Hippocampal formation (tissue), 2 donors: ENCODE measurements at places on chromosomes 1 and 21.

DNA sequence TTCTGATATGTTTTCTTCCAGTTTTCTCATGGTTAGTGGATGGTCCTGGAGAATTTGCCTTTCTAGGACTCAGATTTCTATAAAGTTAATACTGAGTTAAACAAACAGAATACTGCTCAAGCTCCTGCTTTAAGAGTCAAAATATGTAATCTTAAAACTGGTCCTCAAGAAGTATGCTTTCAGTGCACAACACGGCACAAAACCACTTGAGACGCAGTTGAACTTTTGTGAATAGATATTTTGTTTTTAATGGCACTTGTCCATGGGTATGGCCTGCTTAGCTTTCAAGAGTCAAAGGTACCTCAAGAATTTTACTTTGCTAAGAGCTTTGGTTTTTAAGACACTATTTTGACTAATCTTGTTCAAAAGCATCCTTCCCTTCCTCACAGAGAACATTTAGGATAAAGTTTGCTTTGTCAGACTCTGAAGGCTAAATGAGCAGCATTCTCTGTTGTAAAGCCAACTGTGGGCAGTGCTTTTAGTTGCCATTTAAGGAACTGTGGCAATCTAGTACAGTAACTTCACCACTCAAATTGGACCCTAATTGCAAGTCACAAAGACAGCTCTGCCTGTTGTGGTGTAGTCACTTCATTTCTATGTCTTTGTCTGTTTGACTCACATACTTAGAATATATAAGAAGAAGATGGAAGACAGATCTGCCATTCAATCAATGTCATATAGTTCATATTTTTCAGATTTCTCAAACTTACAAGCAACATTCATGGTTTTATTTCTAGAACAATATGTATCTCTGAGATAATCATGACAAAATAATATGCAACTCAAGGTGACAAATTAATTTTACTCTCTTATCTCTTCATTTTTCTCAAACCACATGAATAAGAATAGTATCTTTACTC lies 28.8 kb downstream of the SAMD13 start:
- DNase-seq, result no peak

DNA sequence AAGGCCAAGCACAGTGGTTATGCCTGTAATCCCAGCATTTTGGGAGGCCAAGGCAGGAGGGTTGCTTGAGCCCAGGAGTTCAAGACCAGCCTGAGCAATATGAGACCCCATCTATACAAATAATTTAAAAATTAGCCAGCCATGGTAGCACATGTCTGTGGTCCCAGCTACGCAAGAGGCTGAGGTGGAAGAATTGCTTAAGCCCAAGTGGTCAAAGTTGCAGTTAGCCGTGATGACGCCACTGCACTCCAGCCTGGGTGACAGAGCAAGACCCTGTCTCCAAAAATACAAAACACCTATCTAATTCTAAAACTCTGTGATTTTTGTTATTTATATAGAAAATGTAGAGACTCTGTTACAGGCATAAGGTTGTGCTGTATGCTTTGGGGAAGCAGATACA lies 44.2 kb upstream of the ZYG11A start:
- no peak for DNase-seq

- DNase-seq, result peak; percentile 95
Observed at GRCh38 chr21:24045775-24046215, 1561.5 kb downstream of the MRPL39 start.

DNA sequence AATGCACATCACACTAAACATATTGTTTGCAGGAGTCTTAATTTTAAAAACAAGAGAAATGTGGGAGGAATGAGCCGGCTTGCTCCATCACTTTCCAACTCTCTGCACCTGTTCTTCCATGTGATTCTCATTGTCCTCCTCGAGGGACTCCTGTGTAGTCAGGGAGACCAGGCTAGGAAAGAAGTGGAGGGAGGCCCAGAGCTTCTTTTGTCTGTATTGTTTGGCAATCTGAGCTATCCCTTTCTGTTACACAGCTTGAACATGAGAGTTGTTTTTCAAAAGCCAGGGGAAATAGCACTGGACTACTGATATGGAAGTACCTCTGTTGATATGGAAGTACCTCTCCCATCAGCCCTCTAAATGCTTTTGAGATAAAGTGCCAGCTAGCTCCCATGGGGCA lies 18.8 kb upstream of the LRRC8D start:
- no peak for DNase-seq

- no peak for DNase-seq
Observed at GRCh38 chr1:221157026-221157761, 278.0 kb downstream of the HLX start.

GRCh38 chr1:201968202-201968925 lies 13.1 kb downstream of the TIMM17A start:
- DNase-seq, result no peak

DNA sequence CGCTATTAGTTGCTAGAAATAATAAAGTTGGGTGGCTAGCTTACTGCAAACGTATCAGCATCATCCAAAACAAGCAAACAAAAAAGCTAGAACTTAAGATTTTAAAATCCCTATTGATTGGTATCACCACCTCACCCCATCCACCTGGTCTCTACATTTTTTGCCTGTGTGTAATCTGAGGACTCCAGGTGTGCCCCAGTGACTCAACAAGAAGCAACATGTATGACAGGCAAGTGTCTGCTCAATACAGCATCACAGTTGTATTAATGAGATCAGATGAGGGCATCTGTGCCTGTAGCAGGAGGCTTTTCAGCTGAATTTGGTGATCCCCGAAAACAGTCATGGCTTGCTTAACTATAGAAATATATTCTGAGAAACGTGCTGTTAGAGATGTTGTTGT lies 14.6 kb upstream of the PAPPA2 start:
- DNase-seq, result no peak

GRCh38 chr1:30807318-30808066 lies 49.9 kb upstream of the LAPTM5 start:
- DNase-seq, result no peak

DNA sequence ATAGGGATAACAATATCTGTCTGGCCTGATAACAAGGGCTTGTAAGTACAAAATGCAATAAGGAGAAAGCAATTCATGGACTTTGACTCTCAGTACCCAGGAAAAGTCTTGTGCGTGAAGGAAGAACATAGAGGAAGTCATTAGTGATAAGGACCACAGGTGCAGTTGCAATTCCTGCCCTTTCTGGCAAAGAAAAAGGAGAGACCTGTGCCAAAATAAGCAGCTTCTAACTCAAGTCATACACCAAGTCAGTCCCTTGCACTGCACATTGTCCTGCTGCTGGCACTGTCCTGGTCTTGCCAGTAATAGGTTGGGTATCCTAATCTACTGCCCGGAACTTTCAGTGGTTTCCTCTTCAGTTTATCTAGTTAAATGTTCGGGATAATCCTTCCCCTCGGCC lies 14.8 kb upstream of the SOD1 start:
- DNase-seq, result no peak

GRCh38 chr1:171296897-171297296 lies 17.1 kb upstream of the FMO4 start:
- no peak for DNase-seq

GRCh38 chr1:231935856-231936255 lies 309.3 kb downstream of the DISC1 start:
- DNase-seq, result no peak

DNA sequence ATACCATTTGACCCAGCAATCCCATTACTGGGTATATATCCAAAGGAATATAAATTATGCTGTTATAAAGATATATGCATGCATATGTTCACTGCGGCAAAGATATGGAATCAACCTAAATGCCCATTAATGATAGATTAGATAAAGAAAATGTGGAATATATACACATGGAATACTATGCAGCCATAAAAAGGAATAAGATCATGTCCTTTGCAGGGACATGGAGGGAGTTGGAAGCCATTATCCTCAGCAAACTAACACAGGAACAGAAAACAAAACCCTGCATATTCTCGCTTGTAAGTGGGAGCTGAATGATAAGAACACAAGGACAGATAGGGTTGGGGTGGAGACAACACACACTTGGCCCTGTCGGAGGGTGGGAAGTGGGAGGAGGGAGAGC lies 19.8 kb upstream of the REG4 start:
- DNase-seq, result no peak

- DNase-seq, result no peak
Observed at GRCh38 chr1:232909752-232910151, 40.7 kb upstream of the NTPCR start.

GRCh38 chr1:201713086-201713810 lies 115.7 kb upstream of the IPO9 start:
- peak; percentile 78 for DNase-seq

- DNase-seq, result peak; percentile 46
Observed at GRCh38 chr1:27284425-27285273, 37.3 kb upstream of the TMEM222 start.

GRCh38 chr21:16587141-16587581 lies 857.4 kb downstream of the USP25 start:
- peak; percentile 59 for DNase-seq

DNA sequence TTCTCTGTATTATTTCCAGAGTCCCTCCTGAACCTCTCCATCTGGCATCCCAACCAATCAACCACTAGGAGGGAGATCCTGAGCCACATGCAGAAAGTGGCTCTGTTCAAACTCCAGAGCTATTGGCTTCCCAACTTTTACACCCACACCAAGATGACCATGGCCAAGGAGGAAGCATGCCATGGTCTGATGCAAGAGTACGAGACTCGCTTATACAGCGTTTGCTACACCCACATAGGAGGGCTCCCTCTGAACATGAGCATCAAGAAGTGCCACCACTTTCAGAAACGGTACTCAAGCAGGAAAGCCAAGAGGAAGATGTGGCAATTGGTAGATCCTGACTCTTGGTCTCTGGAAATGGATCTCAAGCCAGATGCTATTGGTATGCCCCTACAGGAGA lies 23.6 kb downstream of the RGSL1 start:
- no peak for DNase-seq

GRCh38 chr1:87329051-87329525 lies 408 bp downstream of the LMO4 start:
- peak; percentile 45 for DNase-seq

DNA sequence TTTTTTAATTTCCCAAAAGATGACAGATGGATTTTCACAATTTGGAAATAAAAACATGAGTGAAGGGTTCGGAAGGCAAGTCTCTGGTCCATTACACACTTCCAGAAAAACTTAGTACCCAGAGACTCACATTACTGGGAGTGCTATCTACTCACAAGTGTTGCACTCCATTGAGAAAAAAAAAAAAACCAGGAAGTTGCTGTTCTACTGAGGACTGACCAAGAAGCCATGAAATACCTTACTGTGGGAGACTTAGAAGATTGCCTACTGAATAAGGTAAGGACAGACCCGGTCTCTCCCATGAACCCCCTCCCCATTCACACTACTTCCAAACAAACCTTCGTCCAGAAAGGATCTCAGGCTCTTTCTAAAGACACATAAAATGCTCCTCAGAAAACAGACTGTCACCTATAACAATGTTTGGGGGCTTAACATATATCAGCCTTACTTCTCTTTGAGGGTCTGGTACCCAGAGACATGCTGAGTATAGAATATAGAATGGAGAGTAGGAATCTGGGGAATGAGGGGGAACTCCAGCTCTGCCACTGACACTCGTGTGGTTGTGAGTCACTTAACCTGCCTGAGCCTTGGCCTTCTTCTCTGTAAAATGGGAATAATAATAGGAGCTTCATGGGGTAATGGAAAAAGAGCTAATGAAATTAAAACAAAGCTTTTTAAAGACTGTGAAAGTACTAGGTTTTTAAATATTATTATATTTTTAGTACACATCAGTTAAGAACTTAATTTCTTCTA lies 1.4 kb downstream of the MAB21L3 start:
- DNase-seq, result no peak

GRCh38 chr1:160362168-160362957 lies 4.5 kb upstream of the NHLH1 start:
- DNase-seq, result no peak

DNA sequence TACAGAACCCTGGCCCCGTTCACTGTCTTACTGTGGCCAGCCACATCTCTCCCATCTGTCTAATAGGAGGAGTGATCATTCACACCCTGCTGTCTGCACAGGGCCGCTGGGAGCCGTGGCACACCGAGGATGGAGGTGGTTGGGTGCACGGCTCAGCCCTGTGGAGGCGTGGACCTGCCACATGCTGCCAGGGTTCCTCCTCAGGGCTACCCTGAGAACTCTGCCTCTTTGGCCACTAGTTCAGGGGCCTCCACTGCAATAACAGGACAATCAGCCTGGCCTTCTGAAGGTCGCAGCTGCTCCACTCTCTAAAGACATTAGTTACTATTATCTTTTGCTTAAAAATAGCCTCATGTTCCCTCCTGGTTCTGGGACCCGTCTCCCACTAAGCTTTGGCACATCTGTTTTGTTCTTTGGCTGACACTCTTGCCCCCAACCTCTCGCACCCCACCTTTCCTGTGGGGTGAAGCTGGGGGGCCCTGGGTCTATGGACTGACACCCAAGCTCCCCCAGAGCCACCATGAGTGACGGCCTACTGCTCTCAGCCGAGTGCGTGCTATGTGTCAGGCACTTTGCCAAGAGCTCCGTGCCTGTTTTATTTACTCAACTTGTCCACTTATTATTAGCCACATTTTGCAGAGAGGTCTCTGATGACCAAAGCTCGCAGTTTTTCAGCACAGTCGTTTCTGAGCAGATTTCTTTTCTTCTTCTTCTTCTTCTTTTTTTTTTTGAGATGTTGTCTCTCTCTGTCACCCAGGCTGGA lies 66.3 kb downstream of the ARHGEF10L start:
- no peak for DNase-seq

DNA sequence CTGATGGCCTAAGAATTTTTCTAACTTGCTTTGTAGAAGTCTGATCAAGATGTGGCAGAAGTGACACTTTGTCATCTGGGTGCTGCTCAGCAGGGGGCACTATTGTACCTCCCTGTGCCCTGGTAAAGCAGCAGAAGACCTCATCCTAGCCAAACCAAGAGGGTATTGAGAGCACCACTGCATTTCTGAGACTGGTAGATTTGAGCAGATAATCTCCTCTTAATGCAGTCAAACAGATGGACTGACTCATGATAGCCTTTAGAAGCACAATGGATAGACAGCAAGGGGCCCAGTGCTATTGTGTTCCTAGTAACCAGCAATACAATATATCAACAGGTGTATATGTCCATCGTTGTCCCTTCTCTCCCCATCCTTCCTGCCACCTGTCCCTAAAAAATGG lies 5.7 kb downstream of the TPM3 start:
- no peak for DNase-seq

DNA sequence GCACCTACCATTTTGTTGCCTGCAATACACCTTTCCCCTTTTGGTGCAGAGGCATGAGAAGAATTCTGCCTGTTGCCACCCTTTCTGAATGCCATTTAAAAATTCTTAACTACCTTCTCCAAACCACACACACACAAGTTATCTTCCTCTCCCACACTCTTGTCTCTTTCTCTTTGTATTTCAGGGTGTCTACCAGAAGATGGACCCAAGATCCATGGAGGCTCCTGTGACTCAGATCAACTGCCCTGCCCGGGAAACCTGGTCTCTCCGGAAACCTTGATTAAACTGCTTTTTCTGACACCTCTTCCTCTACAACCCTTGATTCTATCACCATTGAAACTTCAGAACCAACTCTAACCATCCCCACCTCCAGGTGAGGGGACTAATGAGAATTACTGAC lies 2.4 kb upstream of the TARS2 start:
- DNase-seq, result no peak

GRCh38 chr21:28801906-28802305 lies 190.8 kb downstream of the LTN1 start:
- DNase-seq, result no peak
